Skin of body (tissue), 3 donors: ENCODE measurements at places on chromosomes 13 and 19.

GRCh38 chr13:106906426-106906996 lies 338.6 kb upstream of the ARGLU1 start:
- DNase-seq = no peak

- DNase-seq = no peak
These were observed 6.0 kb upstream of the KATNAL1 start for GRCh38 chr13:30313311-30313710.

- no peak for DNase-seq
These were observed 2.1 kb downstream of the TNFSF9 start for GRCh38 chr19:6533000-6533328.

DNA sequence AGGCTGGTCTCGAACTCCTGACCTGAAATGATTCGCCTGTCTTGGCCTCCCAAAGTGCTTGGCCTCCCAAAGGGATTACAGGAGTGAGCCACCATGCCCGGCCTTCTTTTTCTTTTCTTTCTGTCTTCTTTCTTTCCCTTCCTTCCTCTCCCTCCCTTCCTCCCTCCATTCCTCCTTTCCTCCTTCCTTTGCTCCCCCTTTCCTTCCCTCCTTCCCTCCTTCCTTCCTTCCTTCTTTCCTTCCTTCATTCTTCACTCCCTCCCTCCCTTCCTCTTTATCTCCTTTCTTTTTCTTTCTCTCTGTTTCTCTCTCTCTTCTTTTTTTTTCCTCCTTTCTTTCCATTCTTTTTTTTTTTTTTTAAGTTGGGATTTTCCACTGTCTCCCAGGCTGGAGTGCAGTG lies 12.1 kb downstream of the C3 start:
- DNase-seq = no peak

DNA sequence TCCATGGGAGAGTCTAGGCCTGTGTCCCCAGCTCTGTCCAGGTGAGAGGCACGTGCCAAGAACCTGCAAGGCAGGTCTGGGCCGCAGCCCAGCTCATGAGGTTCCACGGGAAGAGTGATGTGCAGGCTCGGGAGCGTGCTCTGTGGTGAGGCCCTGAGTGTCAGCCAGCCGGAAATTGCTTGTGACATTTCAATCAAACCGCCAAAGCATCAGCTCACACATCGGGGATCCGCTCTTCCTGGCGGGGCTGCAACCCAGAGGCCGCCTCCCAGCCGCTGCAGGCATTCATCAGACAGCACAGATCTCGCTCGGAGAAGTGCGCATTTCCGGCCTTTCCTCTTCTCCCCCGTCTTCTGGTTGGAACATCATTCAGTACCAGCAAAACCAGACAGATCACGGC lies 109.3 kb downstream of the KDM4B start:
- no peak for DNase-seq

GRCh38 chr19:16325161-16325527 lies 518 bp downstream of the KLF2 start:
- DNase-seq = no peak

DNA sequence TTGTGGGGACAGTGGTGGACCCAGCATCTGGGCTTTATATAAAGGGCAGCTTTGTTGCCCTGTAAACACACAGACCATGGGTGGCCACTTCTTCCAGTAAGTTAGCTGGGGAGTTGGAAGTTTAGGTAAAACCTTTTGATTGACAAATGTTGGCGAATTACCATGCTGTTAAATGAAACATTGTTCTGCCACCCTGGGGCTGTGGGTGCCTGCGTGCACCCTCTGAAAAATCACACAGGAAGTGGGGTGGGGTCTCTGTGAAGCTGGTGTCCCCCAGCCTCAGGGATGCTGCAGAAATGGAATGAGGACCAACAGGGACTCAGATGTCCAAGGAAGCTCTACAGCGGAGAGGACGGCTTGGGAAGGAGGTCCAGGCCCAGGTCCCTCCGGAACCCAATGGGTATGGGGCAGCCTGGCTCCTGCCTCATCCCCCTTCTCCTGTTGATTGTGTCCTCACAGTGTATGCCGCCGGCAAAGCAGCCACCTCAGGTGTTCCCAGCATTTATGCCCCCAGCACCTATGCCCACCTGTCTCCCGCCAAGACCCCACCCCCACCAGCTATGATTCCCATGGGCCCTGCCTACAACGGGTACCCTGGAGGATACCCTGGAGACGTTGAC lies 2.8 kb upstream of the USF2 start:
- no peak for DNase-seq

- DNase-seq = no peak
These were observed 3.8 kb downstream of the BCAT2 start for GRCh38 chr19:48806818-48807589.

DNA sequence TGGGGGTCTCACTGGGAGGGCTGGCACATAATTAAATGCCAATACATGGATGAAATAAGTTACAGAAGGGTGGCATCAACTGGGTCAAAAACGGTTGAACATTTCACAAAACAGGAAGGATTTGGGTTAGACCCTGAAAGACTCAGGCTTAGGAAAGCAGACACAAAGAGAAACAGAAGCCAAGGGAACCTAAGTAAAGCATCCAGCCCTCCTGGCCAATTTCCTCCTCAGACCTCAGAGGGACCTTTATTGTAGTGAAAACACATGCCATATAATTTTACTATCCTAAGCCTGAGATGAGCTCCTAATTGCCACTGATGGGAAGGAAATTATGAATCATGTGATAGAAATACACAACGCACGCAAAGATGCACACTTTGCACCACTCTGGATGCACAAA lies 12.1 kb upstream of the CEACAM3 start:
- no peak for DNase-seq

- DNase-seq = no peak
These were observed 256.0 kb upstream of the IRS2 start for GRCh38 chr13:110042253-110042950.

DNA sequence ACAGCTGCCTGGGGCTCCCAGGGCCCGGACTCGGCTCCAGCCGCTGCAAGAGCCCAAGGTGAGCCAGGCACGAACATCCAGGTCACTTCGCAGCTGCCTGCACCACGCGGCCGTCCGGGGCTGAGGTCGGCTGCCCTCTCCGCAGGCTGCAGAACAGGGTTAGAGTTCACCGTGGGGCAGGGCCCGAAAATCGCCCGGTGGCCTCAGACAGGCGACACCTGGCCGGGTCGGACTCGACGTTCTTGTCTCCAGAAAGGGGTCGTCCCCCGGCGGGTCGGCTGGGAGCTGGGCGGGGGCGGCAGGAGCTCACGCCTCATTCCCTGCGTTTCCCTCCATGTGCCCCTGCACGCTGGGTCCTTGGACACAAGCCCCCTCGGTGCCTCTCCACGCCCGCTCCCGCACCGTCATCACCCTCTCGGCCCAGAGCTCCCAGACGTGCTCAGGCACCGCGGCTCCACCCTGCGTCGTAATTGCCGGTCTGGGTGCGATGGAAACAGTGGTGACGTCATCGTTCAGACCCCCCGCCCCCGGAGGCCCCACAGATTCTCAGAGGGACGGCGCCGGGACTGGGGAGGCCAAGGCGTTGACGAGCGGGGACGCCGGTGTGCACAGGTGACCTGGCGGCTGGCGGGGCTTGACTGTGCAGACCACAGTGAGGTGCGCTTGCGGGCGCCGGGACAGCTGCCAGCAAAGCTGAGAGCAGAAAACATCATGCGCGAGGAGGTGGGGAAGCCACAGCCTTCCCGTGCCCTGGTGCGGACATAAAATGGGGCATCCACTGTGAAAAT lies 4.0 kb upstream of the GRIN3B start:
- no peak for DNase-seq

- no peak for DNase-seq
These were observed 38.2 kb upstream of the CEACAM21 start for GRCh38 chr19:41537789-41538188.

- no peak for DNase-seq
These were observed 12.0 kb upstream of the KCNC3 start for GRCh38 chr19:50341091-50341564.

GRCh38 chr19:34393629-34394028 lies 10.6 kb upstream of the PDCD2L start:
- peak; percentile 8 for DNase-seq

- DNase-seq = no peak
These were observed 516.0 kb downstream of the DCT start for GRCh38 chr13:93963266-93964145.

DNA sequence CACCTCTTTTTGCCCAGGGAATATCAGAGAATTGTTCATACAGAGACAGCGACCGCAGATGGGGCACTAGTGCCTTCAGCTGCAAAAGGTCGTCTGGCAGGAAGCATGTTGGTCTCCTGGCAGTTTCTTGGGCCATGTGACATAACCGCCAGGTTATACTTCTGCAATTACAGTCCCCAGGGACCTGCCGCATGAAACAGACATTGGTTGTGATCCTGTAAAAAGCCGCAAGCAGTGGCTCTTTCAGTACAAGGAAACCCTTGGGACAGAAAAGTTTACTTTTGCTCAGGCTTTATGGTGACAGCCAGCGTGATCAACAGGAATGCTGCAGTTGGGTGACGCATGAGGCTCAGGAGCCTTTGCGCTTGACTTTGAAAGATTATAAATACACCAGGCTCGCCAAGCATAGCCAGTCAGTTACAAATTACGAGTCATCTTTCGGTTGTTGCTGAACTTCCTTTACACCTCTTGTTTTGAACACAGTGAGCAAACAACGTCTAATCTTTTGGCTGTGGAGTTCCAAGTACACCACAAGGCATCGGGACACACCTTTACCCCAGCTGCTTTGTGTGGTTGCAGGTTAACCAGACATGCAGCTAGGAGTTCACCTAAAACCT lies 50.5 kb upstream of the UBE2L5 start:
- DNase-seq = no peak

GRCh38 chr13:112962911-112963625 lies 5.9 kb upstream of the MCF2L start:
- no peak for DNase-seq

DNA sequence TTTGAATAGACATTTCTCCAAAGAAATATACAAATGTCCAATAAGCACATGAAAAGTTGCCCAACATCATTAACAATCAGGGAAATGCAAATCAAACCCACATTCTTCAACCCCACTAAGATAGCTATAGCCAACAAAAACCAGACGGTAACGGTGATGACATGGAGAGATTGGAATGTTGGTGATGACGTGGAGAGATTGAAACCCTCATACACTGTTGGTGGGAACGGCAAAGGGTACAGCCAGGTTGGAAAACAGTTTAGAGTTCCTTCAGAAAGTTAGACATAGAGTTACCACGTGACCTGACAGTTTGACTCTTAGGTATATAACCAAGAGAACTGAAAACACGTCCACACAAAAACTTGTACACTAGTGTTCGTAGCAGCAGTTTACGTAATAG lies 48.1 kb downstream of the TNFRSF19 start:
- no peak for DNase-seq

GRCh38 chr19:47681388-47681787 lies 31.8 kb upstream of the EHD2 start:
- no peak for DNase-seq

GRCh38 chr13:74210693-74211393 lies 76.6 kb upstream of the KLF12 start:
- no peak for DNase-seq
